ENCODE measurements at places on chromosomes 1 and 21.

DNA sequence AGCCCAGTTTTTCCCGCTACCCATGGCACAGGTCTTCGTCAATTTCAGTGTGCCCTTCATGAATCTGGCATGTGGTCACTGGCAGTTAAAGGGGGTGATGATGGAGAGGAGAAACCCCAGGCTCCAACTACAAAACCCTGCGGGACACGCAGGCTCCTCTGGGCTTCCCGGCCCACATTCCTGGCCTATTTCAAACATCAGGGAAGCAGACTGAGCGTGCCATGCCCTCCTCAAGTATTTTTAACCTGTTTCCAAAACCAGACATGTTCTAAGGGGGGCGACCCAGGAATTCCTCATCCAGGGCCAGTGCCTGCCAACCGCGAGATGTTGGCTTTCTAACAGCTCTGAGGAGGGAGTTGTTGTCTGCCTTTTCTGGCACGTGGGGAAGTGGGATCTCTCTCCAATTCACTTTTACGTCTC is 85.1 kb downstream of the CAPZB start:
- DNase-seq, result no peak

DNA sequence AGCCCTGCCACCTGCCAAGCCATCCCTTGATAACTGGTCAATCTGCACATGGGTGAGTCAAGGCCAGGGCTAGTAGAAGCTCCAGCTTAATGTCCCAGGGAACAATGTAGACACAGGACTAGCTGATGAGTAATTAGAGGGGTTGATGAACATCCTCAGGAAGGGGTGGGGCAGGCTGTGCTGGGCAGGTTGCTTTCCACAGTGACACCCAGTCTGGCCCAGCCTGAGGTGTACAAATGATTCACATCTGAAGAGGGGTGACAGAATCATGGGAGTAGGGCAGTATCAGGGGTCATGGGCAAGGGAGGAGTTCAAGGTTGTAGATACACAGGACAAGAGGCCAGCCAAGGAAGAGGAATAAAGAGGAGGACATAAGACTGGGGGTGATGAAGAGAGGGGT is 4.3 kb downstream of the LPAR3 start:
- DNase-seq, result no peak

DNA sequence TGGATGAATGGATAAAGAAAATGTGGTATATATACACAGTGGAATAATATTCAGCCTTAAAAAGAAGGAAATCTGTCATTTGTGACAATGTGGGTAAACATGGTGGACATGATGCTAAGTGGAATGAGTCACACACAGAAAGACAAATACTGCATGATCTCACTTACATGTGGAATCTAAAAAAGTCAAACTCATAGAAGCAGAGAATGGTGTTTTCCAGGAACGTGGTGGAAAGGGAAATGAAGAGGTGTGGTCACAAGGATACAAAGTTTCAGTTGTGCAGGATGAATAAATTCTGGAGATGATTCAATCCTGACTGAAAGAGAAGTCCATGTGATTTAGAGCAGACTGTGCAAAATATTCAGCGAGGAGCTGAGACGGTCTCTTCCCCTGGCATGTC is 56.6 kb downstream of the RYR2 start:
- no peak for DNase-seq

GRCh38 chr1:94031154-94031553 is 89.8 kb downstream of the ABCA4 start:
- DNase-seq, result no peak

DNA sequence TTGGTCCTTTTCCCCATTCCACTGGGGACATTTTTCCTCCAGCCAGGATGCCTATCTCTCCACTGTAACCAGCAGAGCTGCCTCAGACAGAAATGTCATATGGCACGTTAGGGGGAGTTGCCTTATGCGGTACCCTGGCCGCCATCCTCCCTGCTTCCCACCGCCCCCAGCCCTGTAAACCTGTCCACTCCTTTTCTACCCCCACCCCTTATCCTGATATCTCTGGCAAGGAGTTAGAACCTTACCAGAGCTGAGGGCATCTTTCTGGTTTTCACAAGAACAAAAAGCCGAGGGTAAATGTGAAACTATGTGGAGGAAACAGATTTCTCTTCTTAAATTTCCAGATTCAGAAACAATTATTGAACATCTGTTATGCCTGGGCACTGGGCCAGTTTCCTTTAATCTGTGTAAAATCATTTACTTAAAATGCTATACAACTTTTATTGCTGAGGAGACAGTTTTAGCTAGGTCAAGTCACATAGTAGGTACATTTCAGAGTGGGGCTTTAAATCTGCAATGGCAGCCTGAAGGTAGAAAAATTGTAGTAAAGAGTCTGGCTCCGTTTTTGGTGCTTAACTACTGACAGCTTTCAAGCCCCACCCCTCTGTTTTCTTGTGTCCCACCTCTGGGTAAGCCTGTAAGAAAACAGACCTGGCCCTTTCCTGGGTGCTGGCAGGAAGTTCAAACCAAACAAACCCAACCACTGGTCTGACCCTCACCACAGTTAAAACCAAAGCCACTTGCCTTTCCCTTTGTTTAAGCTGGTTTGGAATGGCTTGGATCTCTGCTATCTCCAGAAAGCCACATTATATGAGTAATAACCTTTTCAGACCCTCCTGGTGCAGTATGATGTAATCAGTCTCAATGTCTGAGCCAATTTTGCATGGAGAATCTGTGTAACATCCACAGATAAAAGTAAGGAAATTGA is 319.0 kb downstream of the HHAT start:
- DNase-seq, result no peak

- no peak for DNase-seq
Measured at GRCh38 chr1:53359934-53360276, 32.0 kb upstream of the LRP8 start.

DNA sequence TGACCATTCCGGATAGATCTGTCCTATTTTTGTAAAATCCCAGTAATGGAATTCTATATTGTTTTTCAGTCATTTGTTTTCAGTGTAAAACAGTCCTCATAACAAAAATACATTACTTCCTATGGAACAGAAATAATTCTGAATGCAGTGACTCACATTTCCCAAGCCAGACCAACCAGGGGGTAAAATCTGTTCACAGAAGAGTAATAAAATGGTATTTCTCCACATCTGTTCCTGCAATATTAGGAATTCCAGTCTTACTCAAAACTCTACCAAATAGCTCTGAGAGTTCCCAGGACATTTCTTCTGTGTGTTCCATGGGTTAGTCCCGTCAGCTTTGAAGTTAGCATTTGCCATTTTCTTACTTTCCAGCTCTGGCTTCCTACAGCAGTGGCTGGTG is 2.6 kb upstream of the DDR2 start:
- no peak for DNase-seq

- DNase-seq, result no peak
Measured at GRCh38 chr1:22889213-22889827, 83.3 kb downstream of the LACTBL1 start.

DNA sequence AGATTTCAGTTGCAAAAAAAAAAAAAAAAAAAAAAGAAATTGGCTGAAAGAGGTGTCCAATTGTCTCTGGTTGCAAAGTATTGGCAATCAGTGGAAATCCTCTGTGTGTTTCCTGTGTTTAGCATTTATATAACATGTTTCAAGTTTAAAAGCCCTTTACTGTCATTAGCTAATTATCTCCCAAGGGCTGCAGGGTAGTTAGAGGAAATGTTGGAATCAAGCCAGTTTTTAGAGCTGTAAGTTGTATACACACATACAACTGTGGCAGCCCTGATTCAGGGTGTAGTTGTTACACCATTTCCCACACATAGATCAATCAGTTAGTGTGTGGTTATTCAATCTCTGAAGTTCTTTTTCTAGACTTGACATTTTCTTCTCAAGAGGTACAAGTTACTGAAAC is 8.9 kb upstream of the ZNF326 start:
- no peak for DNase-seq

DNA sequence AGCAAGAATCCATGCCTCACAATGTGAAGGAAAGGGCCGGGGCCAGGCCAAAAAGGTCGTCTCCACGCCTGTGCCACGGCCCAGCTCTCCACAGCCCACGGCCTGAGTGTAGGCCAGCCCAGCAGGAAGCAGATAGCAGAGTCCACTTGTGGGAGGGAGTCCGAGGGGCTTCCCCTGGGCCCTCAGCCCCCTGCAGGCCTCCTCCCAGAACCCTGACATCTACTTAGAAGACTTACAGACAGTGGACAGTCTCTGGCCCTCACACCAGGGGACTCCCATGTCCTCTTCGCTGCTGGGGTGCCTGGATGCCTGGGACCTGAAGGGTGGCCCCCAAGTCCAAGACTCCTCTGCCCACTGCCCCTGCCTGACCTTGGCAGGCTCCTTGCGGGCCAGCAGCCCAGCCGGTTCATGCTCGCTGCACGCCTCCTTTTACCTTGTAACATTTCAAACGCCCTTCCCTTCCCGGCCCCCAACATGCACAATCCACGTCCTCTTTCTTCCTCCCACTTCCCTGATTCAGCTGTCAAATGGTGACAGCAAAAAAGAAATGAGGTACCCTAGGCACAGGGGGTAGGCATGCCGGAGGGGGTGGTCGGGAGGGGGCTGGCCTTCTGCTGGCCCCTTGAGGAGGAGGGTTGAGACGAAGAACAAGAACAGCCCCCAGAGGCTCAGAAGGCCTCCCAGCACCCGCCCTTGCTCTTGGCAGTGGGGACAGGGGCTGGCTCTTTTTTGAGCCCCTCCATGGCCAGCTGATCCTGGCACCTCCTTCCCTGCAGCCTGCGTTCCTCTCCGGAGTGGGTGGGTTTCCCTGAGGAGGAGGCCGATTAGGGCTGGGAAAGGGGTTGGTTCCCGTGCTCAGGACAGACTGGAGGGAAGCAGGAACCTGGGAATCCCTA is 997 bp upstream of the PTPN7 start:
- no peak for DNase-seq

DNA sequence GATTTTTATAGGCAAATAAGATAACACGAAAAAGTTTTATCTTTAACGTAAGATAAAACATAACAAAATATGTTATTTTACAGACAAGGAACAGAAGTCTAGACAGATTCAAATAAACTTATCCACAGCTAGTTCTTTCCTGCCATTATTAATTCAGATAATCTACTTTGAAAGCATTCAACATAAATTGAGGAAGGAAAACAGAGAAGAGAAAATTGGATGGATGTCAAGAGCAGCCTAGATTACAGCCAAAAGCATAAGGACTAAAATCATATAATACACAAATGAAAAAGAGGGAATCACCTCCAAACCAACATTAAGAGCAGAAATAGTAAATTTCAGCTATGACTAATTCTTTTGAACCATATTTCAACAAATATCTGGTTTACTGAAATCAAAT is 15.5 kb downstream of the TRIM33 start:
- DNase-seq, result no peak

GRCh38 chr1:1132042-1132950 is 16.4 kb upstream of the C1orf159 start:
- DNase-seq, result no peak

DNA sequence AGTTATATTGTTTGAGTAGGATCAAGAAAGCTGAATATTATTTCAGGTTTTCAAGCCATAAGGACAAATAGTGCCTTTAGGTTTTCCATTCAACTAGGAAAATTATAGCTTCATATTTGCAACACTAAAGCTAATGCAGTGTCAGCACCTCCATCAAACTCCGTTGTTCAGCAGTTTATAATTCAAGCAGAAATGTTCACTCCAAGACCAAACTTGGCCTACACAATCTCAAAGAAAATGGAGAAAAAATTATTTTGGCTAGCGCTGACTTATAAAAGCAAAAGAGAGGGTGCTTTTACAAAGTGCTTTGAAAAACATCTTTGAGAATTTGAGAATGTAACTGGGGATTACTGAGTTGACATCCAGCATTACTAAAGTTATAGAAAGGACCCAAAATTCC is 1.4 kb downstream of the SPAG17 start:
- DNase-seq, result no peak

GRCh38 chr1:167623951-167624350 is 6.1 kb upstream of the RCSD1 start:
- no peak for DNase-seq

GRCh38 chr1:26409191-26409807 is 1.3 kb upstream of the LIN28A start:
- DNase-seq, result no peak

All from activated T-cell treated with anti-CD3 and anti-CD28 coated beads for 48 hours (primary cell).